Neural crest cell (in vitro differentiated cells): ENCODE measurements at places on chromosomes 2 and 18.
A peak's percentile ranks its signal among the peaks of the same experiment; 100 is the strongest.

- DNase-seq, result no peak
Measured at GRCh38 chr2:73109431-73110167, 3.1 kb downstream of the RAB11FIP5 start.

GRCh38 chr2:145043399-145043834, 523.5 kb upstream of the ZEB2 start:
- no peak for DNase-seq

- no peak for DNase-seq
Measured at GRCh38 chr2:46885376-46885775, 30.2 kb downstream of the MCFD2 start.

- no peak for DNase-seq
Measured at GRCh38 chr18:65906621-65907034, 155.8 kb downstream of the CDH7 start.

DNA sequence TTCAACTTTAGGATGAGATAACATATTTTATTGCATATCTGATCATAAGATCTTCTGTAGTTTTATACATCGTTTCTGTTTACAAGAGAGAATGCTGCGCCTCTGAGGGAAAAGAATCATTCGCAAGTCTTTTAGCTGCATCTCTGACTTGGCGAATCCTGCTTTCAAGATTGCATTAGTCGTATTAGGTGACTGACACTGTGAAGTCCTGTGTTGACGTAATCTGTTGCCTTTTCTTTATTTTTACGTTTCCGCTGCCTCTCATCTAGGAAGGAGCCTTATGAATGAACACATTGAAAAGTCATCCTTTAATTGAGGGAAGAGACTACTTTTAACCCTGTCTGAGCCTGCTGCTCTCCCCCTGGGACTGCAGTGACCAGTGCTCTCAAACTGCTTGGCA, 101.5 kb downstream of the LDLRAD4 start:
- no peak for DNase-seq

- no peak for DNase-seq
Measured at GRCh38 chr18:50656396-50656795, 96.5 kb downstream of the MAPK4 start.

DNA sequence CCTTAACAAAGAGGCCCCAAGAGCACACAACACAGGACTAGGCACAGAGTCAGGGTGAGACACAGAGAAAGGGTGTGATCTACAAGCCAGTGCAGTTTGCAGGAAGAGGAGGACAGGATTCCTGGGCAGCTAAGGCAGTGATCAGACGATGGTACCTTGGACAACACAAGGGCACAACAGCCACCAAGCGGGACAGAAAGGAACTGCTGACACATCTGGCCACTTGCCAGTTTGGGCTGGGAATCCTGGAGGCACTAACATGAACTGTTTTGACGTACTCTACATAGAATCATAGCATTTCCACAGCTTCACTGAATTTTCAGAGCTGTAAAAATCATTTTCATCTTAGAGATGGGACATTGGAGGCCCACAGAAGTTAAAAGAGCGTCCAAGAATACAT, 221.5 kb upstream of the SLC35G4 start:
- no peak for DNase-seq

DNA sequence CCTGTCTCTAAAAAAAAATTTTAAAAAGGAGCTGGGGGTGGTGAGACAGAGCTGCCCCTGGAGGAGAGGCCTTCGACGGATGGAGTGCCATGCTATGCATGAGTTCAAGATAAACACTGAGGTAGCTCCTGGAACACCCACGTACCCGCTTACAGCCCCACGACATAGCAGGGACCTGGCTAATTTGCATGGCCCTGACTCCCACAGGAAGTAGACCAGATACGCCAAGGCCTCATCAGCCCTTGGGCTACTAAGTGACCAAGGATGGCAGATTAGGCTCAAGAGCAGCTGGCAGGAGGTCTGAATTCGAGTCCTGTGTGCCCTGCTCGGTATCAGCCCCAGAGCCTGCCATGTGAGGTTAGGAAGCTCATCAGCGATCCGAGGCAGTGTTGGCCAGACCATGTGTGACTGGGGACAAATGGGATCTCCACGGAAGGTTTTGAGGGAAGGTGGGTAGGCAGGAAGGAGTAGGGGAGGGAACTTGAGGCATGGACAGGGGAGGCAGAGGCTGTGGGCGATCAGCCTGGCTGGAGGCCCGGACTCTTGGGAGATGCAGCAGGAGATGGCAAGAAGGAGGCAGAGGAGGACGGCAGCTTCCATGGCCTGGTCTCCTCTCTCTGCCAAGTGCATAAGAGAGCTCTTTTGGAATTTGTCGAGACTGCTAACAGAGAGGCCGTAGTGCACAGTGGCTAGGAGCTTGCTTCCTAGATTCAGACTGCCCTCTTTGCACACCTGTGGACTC, 218.3 kb downstream of the GLI2 start:
- DNase-seq, result no peak

DNA sequence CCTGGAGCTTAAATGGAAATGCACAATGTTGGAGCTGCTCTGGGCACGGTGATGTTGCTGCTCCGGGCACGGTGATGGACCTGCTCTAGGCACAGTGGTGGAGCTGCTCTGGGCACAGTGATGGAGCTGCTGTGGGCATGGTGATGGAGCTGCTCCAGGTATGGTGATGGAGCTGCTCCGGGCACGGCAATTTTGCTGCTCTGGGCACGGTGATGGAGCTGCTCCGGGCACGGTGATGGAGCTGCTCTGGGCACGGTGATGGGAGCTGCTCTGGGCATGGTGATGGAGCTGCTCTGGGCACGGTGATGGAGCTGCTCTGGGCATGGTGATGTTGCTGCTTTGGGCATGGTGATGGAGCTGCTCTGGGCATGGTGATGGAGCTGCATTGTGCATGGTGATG, 79.7 kb downstream of the LDLRAD4 start:
- DNase-seq, result no peak

- no peak for DNase-seq
Measured at GRCh38 chr2:44941551-44942234, at the start of gene SIX3. Gene SIX3 (plus strand): TSS chr2:44941702. CDS start chr2:44942105, 403 bp downstream.

DNA sequence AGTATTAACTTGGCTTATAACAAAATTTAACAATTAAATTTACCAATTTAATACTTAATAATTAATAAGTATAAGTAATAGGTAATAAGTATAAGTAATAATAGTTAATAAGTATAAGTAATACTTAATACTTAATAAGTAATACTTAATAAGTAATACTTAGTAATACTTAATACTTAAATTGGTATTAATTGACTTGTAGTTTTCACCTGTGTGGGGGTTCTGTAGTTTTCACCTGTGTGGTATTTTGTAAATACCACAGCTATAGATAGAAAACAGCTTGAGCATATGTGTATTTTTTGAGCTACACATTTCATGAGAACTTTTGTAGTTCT, 55.4 kb downstream of the MAPRE2 start:
- DNase-seq, result no peak

- DNase-seq, result no peak
Measured at GRCh38 chr2:32284321-32284720, 6.6 kb downstream of the YIPF4 start.

- no peak for DNase-seq
Measured at GRCh38 chr2:160042054-160042453, 20.4 kb downstream of the PLA2R1 start.

DNA sequence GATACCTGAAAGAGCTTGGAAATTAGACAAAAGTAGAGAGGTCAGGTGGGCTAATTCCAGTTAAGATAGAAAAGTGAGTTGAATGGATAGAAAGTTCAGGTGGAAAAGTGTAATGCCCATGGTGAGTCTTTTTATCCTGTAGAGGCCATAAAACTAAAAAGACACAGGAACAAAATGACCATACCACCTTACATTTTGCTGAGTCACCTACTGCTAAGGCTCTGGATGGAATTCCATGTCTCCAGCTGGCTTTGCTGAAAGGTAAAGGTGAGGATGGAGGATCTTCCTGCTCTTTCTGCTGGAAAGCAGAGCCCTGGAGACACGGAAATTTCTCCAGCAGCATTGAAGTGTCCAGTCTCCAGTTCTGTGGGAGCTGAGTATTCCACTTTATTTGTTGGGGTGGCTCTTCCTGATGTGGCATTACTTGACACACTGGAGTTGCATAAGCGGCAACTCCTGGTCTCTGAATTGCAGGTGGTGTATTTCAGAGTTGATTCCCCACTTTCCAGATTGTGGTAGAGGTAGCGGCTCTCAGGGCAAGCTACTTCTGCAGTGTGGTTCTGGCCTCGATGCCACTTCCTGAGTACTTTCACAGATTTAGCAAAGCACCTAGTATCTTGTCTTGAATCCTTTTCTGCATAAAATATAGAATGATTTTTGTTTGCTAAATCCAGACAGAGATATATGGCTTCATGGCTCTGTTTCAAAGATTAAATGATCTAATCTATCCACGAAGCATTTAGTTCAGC, 10.7 kb downstream of the IL1RL2 start:
- no peak for DNase-seq

DNA sequence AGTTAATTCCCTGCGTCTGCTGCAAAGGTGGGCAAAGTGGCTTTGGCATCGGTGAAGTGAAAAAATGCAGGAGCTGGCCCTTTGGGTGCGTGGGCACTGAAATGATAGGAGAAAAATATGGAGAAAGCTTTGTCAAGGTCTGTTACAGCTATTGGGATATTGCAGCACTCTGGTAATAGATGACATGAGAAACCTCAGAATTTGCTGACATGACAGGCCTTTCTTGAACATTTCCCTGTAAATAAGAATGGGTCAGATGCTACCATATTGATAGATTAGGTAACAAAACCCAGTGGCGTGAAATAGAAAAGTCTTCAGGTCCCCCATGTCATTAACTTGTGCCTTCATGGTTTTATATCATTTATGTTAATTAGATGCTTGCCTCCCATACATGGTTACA, 12.4 kb upstream of the DSG4 start:
- no peak for DNase-seq

- no peak for DNase-seq
Measured at GRCh38 chr2:25358836-25359235, 17.1 kb upstream of the DNMT3A start.

GRCh38 chr18:79395761-79396404, at the start of gene NFATC1:
Gene NFATC1 (plus strand): TSS chr18:79395930. CDS start chr18:79396225, 295 bp downstream.
- peak; percentile 55 for DNase-seq

DNA sequence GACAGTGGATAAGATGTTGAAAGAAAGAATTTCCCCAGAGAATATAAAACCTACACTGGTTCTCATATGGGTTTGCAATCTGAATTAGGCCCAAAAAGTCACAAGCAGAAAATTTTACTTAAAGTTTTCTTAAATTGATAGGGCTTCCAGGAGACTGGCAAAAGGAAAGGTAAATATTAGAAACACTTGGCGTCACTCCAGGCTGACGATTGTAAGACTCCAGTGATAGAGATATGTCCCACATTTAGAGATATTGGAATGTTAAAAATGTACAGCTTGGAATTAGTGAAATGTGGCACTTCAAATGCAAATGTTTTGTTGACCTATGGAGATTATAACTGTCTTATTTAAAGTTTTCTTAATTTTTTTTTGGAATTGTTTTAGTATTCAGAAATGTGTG, 14.0 kb downstream of the YIPF4 start:
- DNase-seq, result no peak

- peak; percentile 32 for DNase-seq
Measured at GRCh38 chr2:5982903-5983265, 290.7 kb downstream of the SOX11 start.

- DNase-seq, result no peak
Measured at GRCh38 chr2:60565472-60565871, 12.0 kb upstream of the BCL11A start.

GRCh38 chr18:35457140-35457704, 40.5 kb downstream of the INO80C start:
- no peak for DNase-seq

DNA sequence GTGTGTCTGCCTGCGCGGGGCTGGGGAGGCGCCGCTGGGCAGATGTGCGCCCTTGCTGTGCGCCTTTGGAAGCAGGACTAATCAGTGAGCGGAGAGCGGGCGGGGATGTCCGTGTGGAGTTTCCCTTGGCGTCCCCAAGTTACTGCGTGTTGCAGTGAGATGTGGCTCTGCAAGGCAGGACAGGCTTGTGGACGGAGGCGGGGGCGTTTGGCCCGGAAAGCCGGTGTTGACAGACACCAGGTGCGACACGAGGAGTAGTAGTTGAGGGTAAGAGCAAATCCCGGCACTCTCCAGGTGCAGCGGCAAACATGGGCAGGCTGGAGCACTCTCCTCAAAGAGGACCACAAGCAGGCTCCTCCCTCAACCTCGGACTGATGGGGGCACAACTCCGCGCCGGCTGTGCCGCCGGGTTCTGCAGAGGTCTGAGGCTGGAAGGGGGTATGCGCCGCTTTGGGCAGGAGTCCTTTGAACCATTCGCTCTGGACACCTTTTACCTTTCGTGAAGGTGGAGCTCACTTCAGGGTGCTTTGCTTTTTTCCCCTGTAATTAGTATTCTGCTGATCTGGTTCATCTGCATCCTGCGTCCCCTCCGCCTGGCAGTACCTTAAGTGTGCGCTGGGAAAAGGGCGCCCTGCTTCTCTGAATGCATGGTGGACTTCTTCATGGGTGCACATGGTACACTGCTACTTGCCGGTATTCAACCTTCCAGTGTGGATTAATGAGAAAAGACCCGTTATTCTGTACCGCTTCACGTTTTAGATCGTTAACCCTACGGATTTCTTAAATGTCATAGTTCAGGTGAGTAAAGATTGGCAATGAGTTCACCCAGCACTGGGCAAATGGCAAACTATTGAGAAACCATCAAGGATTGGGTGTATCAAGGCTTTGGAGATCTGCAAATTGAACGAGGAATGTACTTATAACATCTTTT, 608 bp downstream of the CDH7 start:
- peak; percentile 31 for DNase-seq

DNA sequence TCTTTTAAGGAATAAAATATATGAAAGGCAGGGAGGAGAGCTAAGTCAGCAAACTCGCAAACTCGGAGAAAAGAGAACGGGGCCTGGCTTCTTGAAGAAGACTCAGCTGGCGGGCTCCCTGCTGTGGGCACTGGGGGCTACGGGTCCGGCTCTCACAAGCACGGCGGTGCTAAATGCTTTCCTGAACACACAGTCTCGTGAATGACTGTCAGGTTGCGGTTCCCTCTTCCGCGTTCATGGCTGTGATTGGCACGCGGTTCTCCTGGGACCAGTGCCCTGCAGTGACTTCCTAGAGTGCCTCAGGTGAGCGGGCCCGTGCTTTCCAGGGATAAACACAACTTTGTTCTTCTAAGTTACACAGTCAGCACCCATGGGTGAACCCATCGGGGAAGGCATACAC, 208.4 kb downstream of the HDAC4 start:
- no peak for DNase-seq

DNA sequence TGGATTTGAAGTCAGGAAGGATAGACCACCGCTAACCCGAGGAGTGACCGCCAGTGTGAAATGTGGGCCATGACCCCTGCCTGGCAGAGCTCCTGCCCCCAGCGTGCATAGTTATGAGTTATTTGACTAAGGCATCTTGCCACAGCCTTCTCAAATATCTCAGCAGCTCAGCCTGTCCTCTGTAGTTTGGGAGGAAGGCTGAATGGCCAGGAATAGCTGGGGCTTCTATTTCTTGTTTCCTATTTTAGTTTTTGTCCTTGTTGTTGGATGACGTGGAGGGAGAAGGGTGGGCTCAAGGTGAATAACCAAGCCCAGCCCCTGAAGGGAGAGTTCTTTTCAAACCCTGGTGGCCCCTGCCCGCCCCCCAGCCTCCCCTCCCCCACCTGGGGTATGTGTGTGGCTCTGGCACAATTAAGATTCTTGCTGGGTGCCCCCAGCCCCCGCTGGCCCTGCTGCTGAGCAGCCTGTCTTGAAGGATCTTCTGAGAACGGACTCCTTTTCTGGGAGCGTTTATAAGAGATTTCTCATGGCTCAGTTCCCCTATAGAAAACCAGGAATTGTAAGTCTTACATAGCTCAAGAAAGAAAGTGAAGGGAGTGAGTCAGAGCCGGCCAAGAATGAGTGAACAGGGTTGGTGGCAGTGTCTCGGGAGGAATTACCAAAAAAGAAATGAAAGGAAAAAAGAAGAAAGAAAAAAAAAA, 157.4 kb downstream of the GLI2 start:
- peak; percentile 22 for DNase-seq
